ENCODE measurements at places on chromosomes 7 and 10.

DNA sequence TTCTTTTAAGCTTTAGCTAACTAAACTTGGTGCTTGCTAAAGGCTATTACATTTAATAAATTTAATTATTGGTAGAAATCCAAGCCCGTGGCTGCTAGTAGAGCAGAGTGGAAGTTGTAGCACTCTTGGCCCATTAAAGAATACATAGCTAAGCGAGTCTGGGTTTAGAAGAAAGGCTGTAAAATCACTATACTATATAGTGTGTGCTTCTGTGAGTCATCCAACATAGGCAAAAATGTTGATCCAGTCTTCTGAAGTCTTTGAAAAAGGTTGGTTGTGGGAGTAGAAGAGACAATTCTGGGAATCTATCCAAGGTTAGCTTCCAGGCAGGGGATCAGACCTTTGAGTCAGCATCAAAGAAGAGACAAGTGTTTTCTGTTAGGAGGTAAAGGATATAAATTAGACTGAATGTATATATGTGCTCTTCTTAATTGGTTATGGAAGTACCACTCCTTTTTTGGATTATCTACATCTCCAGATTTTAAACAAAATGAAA is 664.2 kb downstream of the NXPH1 start:
- peak; percentile 0 for DNase-seq

- DNase-seq: peak; percentile 98
Observed at GRCh38 chr7:5692112-5692844, 89.2 kb downstream of the RNF216 start.

GRCh38 chr7:116348346-116348745 is 138.0 kb downstream of the TES start:
- DNase-seq: no peak

GRCh38 chr7:157521061-157521731 is 184.4 kb downstream of the DNAJB6 start:
- DNase-seq: no peak

DNA sequence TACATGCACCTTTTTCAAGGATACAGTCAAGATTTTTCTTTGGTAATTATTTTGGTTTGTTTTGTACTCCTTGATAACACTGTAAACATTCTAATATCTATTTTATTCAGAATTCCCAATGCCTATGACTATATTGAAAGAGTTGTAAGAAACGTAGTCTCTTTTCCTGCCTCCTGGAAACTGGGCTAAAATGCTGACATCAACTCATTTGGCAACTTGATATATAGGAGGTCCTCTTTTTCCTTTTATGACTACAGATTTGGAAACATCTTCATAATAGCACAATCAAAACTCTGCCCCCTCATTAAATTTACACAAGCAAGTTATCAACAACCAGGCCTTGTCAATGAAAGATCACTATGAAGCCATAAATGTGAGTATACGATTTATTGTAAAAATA is 422.3 kb upstream of the PCDH15 start:
- DNase-seq: no peak

GRCh38 chr10:44713307-44713706 is 197.8 kb upstream of the TMEM72 start:
- DNase-seq: no peak

DNA sequence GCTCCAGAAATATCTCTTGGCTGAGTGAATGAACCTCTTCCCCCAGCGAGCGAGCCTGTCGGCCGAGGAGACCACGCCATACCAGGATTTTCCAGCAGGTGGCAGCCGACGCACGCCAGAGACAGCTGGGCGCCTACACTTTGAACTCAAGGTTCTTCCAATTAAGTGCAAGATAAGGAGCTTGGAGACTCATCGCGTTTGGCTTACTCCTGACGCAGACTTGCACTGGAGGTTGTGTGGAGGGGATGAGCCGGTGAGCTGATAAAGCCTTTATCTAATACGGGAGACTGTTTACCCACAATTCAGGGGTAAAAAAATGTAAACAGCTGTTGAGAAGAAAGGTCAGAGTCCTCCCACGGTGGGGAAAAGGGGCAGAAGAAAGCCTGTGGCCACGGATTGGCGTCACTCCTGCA is 45.9 kb upstream of the EMX2 start:
- DNase-seq: peak; percentile 86

- no peak for DNase-seq
Observed at GRCh38 chr7:149732111-149732561, 41.3 kb downstream of the ZNF467 start.

GRCh38 chr7:128431221-128431620 is 21.4 kb upstream of the IMPDH1 start:
- DNase-seq: peak; percentile 36

DNA sequence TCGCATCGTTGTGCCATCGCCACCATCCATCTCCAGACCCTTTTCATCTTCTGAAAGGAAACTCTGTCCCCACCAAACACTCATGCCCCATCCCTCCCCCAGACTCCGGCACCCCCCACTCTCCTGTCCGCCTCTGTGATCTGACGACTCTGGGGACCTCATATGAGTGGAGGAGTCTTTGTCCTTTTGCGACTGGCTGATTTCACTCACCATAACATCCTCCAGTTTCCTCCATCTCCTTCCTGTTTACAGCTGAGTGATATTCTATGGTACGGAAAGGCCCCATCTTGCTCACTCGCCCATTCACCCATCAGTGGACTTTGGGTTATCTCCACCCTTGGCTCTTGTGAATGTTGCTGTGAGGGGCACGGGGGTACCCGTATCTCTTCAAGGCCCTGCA is 11.8 kb upstream of the INSIG1 start:
- no peak for DNase-seq

DNA sequence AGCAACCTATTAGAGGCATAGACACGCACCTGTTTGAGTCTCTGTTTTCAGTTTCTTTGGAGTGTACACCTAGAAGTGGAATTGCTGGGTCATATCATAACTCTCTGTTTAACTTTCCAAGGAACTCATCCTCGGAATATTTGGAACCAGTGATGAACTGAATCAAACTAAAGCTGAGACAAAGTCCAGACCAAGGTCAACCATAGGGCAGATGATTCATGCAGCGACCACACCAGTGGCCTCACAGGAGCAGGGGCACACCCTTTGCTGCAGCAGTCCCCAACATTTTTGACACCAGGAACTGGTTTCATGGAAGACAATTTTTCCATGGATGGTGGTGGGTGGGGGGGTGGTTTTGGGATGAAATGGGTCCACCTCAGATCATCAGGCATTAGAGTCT is 4.9 kb upstream of the OPTN start:
- DNase-seq: no peak

DNA sequence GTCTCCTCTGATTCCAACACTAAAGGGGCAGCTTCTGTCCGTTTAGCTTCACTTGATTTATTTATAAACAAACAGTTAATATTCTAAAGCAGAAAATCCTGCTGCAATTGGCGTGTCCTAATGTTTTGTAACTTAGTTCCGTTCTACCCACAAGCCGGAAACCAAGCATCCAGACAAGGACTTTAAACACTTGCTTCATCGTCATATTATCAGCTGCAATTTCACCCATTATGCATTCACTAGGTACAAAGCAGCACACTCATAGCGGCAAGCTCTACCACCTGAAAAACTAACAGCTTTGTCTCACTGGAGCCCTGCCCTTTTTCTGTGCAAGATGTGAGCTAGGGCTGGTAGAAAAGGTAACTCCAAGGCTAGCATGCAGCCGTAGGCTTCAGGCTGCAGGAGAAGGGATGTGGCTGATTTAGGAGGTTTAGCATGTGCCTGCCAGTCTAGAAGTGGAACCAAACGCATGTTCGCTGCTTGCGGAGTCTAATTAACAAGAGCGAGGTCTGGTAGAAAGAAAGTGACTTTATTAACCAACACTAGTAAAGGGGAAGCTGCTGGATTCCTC is 43.7 kb upstream of the BPGM start:
- DNase-seq: peak; percentile 72

DNA sequence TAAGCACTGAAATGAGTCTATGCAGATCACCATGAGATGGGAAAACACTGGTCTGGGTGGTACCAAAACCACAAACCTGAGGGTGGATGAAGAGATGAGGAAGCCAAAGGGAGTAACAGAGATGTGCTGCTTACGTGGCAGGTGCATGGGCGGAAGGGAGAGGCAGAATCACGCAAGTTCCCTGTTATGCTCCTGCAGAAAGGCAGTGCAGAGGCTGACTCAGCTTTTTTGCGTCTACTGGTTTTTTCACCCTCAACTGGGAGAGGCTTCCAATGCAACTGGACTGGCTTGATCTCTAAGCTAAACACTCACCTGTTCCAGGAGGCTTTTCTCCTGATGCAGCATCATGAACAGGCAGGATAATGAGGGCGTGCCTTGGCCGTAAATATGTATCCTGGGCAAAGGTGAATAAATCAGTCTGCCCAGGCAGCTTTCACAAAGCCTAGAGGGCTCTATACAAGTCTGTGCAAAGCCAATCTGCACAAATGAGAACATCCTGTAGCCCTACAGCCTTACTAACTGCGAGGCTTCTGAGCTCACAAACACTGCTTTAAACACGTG is 95.4 kb upstream of the AFAP1L2 start:
- DNase-seq: no peak

- peak; percentile 57 for DNase-seq
Observed at GRCh38 chr10:68871105-68871711, 29.9 kb upstream of the DDX50 start.

- peak; percentile 82 for DNase-seq
Observed at GRCh38 chr7:92768501-92769393, 67.6 kb downstream of the CDK6 start.

DNA sequence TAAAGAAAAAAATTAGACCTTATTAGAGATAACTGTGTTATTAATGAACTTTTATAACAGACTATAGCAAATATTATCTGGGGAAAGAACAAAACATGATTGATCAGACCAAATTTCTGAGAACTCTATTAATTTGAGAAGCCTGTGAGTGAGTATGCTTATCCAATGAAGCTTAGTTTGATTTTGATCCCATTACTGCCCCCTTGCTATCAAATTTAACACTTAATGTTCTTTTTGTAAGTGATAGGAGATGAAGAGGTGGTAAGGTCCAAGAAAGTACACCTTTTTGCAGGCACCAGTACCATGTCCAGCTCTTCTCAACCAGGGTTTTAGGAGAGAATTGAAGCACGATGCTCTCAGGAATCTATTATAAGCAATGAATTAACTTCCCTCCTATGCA is 49.9 kb downstream of the ZNF365 start:
- DNase-seq: no peak

DNA sequence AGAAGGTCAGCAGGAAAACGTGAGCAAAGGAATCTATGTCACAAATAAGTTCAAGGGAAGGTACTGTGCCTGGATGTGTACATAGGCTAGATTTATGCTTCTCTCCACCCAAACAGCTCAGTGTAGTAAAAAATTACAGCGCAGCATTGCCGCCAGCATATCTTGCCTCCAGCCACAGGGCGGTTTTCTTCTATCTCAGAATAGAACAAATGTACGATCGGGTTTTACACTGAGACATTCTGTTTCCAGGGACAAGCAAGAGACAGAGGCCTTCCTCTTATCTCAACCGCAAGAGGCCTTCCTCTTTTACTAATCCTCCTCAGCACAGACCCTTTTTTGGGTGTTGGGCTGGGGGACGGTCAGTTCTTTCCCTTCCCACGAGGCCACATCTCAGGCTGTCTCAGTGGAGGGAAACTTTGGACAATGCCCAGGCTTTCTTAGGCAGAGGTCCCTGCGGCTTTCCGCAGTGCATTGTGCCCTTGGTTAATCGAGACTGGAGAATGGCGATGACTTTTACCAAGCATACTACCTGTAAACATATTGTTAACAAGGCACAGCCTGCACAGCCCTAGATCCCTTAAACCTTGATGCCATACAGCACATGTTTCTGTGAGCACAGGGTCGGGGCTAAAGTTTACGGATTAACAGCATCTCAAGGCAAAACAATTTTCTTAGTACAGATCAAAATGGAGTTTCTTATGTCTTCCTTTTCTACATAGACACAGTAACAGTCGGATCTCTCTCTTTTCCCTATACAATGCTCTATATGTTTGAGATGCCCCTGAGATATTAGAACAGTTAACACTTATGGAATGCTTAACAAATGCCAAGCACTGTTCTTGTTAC is 11.6 kb upstream of the ABHD11 start:
- DNase-seq: no peak

GRCh38 chr10:95758351-95759025 is 2.5 kb downstream of the ENTPD1 start:
- no peak for DNase-seq

DNA sequence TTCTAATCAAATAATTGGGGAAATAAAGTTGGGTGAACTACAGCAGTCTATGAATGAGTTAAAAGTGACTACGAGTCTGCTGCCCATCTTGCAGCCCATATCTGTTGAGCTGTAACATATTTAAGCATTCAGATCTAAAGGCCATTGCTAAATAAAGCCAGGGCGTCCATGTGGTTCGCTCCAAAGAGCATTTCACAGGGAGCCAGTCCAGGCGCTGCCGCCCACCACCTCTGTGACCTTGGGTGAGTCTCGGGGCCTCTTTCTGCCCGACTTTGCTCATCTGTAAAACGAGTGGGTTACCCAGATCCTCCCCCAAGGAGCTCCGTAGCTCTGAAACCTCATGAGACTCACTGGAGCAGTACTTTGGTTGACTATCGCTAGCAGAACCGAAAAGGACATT is 223.1 kb downstream of the CUX1 start:
- no peak for DNase-seq

GRCh38 chr7:111730476-111731300 is 168.4 kb upstream of the IMMP2L start:
- DNase-seq: peak; percentile 48

DNA sequence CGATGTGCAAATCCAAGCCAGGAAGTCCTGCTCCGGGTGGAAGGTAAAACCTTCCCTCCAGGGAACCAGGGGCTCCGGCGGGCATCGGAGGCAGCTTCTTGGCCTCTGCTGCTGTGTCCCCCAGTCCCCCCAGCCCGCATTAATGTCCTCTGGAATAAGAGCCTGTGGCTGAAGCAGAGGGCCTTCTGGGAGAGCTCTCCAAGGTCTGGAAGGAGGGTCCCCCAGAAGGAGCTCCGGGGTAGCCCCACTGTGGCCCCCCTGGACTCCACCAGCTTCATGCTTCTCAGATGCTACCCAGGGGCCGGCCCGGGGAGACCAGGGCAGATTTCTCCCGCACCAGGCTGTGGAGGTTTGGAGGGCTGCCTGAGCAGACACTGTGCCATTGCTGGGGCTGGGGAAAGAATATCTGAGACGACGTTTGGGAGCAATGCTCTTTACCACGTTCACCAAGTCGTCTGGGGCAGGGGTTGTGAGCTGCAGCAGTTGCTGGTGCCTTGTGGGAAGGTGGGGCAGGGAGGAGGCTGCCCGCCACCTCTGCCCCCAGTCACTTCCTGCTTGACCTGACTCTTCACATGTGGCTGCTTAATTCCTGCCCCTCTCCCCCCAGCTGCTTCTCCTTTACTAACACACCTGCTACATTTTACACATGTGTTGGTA is 8.3 kb downstream of the ZNF853 start:
- DNase-seq: no peak

DNA sequence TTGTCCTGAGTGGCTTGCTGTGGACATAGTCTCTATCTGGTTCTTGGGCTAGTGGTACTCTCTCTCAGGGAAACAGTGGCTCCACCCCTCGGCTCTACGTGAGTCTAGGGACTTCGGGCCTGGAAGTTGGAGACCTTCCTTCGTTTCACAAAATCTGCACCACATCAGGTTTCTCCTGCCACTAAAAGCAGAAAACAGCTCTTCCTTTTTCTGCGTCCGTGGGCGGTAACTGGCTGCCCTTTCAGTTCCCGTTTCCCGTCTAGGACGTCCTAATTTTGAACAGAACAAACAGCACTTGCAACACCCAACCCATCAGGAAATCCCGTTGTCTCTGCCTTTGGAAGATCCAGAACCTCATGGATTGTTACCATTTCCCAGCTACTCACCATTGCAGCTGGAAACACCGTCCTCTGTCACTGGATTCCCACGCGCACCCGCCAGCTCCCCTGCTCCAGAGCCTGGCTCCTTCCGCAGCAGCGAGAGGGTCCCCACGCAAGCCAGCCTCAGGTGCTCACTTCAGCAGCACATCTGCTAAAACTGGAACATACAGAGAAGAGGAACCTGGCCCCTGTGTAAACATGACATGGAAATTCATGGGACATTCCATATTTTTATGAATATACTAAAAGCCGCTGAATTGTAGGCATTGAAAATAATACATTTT is 311.4 kb upstream of the AKR1E2 start:
- DNase-seq: no peak

Data from iris pigment epithelial cell (primary cell).